ENCODE measurements at places on chromosomes 2 and 18.

DNA sequence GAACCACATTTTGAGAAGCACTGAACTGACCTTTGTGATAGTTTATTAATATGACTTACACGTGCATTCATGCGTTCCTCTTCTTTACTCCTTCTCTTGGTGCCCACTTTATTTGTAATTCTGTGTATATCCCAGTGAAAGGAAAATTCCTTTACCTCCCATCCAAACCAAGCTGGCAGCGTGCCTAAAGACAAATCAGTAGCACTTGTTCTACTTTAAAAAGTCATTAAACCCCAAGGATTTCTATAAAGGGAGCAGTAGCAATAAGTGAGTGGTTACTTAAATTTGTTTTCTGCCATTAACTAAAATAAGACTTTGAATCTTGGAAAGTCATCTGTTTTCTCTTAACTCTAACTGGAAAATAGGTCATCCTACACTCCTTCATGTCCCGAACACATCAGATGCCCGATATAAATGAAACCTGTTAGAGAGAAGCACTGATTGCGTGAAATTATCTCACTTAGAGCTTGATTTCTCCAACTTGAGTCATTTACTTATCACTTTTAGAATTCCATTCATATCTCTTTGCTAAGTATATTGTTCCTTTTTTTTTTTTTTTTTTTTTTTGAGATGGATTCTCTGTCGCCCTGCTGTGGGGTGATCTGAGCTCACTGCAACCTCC, 10.7 kb downstream of the PIK3C3 start:
- no peak for DNase-seq

DNA sequence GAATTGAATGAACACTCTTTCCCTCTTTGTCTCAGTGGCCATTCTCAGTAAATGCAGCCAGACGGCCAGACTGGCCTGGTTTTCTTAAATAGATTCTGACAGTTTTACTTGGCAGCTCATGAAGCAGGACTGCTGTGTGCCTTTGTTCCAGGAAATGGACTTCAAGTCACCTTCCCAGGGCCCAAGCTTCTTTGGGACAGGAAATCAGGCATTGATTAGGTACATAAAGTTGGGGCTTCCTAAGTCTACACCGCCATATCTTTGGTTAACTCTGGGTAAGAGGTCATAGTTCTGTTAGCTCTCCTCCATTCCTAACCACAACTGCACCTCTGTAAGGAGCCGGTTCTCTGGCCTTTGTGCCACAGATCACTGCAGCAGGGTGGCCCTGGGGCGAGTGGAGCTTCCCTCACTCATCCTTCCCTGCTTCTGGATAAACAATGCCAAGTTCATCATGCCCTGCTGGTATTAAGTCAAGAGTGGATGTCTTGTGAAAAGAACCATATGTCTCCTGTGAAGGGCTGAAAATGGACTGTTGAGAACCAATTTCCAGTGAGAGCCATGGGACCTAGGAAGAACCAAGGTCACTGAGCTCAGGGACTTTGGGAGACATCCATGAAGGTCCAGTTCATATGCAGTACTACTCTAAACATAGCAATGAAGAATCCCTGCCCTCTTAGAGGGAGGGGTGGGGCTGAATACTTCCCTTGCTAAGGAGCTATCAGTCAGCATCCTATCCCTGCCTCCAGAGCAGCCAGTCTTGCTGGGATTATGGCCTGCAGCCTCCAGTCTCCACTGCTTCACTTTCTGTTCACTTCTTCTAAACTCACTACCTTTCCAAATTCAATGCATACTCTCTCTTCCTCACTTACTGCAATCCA, 122.6 kb upstream of the XPO1 start:
- DNase-seq: no peak

DNA sequence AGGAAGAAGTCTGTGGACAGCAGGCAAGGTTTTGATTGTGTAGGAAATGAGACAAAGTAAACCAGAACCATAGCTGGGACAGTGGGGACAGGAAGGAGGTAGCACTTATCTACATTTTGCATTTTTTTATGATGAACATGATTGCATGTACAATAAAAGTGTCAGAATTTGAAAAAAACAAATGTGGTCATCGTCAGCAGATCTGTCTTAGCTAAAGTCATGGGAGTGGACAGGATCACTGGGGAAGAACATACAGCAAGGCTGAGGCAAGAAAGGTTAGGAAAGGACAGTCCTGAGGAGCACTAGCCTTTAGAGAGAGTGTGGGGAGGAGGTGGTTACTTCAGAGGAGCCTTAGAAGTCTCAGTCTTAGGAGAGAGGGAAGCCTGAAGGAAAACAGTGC, 35.1 kb upstream of the SLC14A2 start:
- no peak for DNase-seq

DNA sequence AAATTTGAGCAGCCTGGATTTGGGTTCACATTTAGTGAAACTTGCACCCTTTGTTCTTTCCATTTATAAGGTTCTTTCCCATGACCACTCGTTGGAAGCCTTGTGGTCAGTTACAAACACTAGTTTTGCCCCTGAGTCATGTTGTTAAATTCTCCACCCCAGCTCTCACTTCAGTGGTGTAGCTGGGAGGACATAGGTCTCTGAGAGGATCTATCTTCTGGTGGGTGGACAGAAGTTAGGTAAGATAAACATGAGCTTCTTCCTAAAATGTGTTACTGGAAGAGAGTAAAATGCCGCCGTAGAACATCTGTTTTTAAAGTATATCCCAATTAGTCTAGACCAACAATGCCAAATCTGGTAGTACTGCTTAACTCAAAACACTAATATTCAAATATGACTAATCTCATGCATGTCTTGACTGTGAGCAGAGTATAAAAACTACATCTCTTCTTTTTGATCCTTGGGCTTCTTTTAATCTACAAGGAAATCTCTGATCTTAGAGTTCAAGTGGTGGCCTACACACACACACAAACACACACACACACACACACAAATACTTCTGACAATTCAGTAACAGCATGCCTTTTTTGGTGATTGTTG, 162.6 kb upstream of the FN1 start:
- DNase-seq: no peak

DNA sequence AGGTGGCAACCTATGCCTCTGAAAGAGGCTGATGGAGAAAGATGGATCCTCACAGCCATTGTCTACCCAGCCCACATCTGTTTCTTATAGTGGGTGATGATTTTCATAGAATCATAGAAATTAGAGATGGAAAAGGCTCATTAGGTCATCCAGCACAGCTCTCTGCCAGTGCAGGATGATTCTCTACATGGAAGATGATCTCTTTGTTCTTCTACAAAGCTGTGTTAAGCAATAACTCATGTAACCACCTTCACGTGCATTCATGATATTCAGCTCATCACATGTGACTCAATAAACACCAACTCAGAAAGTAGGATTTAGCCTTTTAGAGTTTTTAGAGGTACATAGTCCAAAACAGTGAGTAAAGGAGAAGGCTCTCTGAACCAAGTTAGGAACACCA, 539.4 kb upstream of the ID2 start:
- DNase-seq: no peak

DNA sequence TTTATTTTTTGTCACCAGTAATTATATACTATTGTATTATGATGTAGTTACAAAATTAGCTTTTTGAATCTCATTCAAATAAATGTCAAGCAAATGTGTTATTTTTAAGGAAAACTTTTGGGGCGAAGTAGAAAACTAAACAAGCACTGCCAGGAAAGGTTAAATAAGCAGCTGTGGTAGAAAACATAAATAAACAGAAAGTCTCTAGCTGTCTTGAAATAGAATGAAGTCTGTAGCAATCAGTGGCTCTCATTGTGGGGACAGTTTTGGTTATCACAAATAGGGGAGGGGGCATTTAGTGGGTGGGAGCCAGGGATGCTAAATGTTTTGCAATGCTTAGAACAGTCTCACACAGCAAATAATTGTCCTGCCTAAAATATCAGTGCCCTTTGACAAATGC, 3.4 kb downstream of the INSIG2 start:
- no peak for DNase-seq

GRCh38 chr2:238947920-238948710, 100.2 kb downstream of the TWIST2 start:
- no peak for DNase-seq

DNA sequence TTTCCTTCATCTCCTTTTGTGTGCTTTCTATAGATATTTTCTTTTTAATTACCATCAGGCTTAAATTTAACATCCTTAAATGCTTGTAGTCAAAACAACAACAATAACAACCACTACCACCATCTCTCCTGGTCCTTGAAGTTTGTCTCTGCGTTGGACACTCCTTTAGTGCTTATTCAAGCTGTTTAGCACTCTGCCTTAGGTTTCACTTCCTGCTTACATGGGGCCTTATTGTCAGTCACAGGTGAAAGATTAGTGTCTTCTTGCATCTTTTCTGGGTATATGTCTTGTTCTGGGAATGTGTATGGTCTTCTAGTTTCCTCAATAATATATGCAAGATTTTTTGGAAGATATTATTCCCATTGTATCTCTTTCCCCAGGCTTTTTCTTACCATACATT, 240.1 kb upstream of the NXPH2 start:
- DNase-seq: no peak

DNA sequence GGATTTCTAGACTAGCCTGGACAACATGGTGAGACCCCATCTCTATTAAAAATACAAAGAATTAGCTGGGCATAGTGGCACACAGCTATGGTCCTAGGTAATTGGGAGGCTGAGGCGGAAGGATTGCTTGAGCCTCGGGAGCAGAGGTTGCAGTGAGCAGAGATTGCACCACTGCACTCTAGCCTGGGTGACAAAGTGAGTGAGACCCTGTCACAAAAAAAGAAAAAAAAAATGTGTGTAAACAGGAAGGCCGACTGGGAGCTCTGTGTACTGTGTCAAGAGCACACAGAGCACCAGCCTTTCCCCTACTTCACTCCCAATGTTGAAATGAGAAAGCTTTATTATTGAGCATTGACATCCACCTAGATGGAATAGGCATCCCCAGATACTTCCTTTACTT, 681.7 kb upstream of the FSHR start:
- DNase-seq: no peak

GRCh38 chr2:3956406-3956805, 253.0 kb downstream of the DCDC2C start:
- no peak for DNase-seq

DNA sequence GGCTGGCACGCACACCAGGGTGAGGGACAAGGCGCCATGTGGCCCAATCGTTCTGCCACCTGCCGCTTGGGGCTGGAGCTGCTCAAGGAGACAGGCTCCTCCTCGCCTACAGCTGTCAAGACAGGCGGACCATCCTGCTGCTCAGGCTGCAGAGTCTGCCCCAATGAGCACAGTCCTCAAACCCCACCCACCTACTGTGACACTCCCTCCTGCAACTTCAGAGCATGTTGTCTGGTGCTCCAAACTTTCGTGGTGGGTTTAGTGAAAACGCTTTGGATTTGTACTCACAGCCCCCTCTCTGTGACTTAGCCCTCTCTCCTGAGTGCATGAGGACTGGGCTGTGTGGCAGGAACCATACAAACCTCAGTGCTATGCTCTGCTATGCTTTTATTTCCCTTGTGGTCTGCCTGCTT, 23.2 kb upstream of the SLC35F6 start:
- no peak for DNase-seq

- no peak for DNase-seq
These were observed 120.4 kb downstream of the LIPG start for GRCh38 chr18:49682173-49682802.

DNA sequence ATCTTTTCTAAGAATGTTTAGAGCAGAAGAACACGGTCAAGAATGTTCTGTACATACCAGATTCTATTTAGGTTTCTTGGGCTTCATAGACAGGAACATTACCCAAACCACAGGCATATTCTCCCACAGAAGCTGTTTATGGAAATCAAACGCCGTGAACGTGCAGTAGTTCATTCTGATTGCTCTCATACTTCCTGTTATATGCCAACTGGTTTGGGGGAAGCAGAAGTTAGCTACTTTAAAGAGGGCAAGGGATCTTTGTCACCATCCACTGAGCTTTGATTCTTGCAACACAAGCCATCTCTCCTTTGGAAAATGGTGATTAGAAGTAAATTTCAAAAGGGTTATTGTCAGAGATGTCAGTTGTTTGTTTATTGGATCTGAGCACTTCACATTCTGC, 182.2 kb upstream of the NRP2 start:
- DNase-seq: no peak

GRCh38 chr2:169108099-169108884, 38.9 kb downstream of the DHRS9 start:
- no peak for DNase-seq

GRCh38 chr2:212532087-212532486, 6.5 kb downstream of the ERBB4 start:
- DNase-seq: no peak

DNA sequence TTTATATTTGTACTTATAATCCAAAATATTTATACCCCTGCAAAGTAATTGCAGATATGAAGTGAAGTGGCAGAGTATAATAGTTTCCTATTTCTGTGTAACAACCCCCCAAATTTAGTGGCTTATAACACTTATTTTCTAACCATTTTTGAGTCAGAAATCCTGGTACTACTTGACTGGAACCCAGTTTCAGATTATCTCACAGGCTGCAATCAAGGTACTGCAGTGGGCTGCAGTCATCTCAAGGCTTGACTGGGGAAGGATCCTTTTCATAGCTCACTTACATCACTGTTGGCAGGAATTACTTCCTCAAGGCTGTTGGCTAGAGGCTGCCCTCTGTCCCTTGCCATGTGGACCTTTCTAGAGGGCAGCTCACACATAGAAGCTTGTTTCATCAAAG, 558.2 kb upstream of the PKDCC start:
- no peak for DNase-seq

- DNase-seq: no peak
These were observed 28.8 kb downstream of the HADHB start for GRCh38 chr2:26273501-26273900.

DNA sequence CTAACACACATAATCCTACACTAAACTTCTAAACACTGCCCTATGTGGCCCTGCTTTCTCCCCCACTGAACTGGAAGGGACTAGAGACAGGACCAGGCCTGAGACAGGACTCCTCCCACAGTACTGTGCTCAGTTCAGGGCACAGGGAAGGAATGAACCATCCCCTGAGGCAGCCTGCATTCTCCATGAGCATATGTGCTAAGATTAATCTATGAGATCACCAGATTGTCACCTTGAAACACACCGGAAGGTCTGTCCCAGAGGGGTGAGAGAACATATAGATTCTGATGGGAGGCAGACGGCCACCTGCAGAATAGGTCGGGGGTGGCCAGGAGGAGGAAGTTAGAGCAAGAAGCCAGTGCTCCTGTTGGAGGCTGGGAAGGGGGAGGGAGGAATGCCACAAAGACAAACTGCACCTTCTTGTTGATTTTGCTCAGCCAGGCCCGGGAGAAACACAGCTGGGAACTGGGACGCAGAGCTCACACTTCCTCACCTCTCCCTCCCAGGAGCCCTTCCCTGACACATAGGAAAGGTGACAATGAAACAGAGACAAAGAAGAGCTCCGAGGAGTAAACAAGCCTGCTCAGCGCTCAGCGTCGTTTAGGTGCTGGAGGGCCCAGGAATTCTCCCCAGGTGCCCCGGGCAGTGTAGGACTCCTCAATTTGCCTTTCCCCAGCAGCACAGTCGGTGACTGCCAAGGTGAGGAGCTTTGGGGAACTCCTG, 52.1 kb downstream of the ZBTB7C start:
- DNase-seq: no peak

GRCh38 chr2:230877116-230877758, 12.5 kb downstream of the ITM2C start:
- DNase-seq: no peak

GRCh38 chr18:33741760-33742159, 163.7 kb downstream of the ASXL3 start:
- no peak for DNase-seq

Measured in activated naive CD4-positive, alpha-beta T cell (primary cell).